ENCODE measurements at places on chromosomes 5 and 9. TPM values are rescaled to one million over a fixed set of nuclear protein-coding genes. Genes with fewer than 3 reads are reported as not detected.

FYB1 gene
- 3.6 TPM for polyA plus RNA-seq

SLC34A1 gene
- polyA plus RNA-seq: not detected

FAM221B gene
- not detected for polyA plus RNA-seq

IL9 gene
- polyA plus RNA-seq: not detected

MAML1 gene
- polyA plus RNA-seq: 8.1 TPM

TEX48 gene
- polyA plus RNA-seq: not detected

C5orf15 gene
- polyA plus RNA-seq: 6.6 TPM

SOX30 gene
- 0.12 TPM for polyA plus RNA-seq

PCDHGB4 gene
- polyA plus RNA-seq: not detected

DNA sequence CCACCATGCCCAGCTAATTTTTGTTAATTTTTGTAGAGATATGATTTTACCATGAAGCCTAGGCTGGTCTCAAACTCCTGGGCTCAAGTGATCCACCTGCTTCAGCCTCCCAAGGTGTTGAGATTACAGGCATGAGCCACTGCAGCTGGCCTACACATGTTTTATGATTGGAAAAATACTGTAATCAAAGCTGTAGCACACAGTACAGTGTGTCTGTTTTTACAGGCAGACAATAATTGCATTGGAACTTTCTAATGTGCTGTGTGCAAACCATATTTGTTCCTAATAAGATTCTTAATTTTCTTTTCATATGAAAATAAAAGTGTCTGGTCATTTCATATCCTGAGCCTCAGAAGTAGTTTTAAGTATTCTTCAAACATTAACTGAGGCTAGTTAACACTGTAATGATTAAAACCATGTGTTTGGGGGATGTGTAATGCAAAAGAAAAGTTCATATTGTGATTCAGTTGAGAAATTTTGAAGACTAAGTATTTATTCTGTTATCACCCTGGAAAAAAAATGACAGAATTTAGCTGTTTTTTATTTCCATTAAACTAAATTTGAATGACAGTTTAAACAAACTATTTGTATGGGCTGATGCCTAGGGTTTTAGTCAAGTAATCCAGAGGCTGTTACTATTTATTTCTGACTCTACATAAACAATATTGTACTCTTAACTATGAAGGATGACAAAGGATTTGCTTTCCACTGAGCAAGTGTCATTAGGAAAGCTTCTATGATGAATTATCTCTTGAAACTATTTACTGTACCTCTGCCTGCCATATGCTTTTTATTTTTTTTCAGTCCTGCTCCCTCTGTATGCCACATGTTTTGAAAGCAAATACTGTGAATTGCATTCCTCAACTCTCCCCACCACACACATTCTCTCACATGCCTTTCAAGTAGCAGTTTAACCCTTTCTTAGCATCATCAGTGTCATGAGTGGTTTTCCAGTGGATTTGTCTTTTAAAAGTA lies 111.5 kb downstream of the MTREX start:
- DNase-seq: no peak

DNA sequence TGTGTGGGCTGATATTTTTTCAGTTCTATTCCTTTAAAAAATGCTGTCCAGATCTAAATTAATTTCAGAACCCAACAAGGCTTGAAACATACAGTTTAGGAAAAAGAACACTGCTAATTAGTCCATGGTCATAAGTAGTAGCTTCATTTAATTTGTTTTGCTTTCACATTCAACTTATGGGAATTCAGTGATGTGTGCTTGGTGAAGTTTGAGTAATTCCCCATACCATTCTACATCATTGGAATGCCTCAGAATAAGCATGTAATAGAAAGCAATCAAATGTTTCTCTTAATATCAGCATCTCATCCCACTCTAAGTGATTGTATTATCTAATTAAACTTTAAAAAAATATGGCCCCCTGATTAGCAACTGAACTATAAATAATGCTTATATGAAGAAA lies 2.7 kb downstream of the CNTLN start:
- no peak for DNase-seq

DNA sequence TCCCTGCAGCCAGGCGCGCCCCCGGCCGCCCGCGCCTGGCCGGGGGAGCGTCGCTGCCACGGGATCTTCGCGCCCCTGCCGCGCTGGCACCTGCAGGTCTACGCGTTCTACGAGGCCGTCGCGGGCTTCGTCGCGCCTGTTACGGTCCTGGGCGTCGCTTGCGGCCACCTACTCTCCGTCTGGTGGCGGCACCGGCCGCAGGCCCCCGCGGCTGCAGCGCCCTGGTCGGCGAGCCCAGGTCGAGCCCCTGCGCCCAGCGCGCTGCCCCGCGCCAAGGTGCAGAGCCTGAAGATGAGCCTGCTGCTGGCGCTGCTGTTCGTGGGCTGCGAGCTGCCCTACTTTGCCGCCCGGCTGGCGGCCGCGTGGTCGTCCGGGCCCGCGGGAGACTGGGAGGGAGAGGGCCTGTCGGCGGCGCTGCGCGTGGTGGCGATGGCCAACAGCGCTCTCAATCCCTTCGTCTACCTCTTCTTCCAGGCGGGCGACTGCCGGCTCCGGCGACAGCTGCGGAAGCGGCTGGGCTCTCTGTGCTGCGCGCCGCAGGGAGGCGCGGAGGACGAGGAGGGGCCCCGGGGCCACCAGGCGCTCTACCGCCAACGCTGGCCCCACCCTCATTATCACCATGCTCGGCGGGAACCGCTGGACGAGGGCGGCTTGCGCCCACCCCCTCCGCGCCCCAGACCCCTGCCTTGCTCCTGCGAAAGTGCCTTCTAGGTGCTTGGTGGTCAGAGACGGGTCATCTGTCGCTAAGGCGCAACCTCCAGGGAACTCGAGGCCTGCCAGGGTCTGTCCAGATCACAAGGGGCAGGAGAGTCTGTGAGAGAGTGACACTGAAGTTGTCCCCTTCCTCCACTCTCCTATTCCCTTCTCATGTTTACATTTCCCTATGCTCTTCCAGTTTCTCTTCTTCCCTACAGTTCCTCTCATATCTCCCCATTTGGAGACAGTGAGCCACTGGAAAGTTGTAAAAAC lies 1.3 kb downstream of the GPR150 start:
- no peak for DNase-seq

- no peak for DNase-seq
Observed at GRCh38 chr5:39631958-39632357, 207.2 kb upstream of the DAB2 start.

GRCh38 chr5:32520356-32520755 lies 65.0 kb upstream of the SUB1 start:
- DNase-seq: no peak

DNA sequence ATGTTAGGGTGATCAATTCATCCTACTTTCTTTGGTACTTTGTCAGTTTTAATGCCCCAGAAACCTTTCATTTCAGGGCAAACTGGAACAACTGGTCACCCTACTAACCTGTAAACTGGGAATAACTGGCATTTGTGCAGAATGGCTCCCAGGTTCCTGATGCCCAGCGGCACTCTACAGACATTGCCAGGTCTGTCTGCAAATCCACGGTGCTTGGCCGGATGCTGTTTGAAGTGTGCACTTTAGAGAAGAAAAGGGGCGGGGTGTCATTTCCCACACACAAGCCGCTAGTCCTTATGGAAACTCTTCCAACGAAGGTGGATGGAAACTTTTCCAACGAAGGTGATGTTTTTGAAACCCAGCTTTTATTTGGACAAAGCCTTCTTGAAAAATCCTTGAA lies 49.9 kb upstream of the OTULINL start:
- no peak for DNase-seq

DNA sequence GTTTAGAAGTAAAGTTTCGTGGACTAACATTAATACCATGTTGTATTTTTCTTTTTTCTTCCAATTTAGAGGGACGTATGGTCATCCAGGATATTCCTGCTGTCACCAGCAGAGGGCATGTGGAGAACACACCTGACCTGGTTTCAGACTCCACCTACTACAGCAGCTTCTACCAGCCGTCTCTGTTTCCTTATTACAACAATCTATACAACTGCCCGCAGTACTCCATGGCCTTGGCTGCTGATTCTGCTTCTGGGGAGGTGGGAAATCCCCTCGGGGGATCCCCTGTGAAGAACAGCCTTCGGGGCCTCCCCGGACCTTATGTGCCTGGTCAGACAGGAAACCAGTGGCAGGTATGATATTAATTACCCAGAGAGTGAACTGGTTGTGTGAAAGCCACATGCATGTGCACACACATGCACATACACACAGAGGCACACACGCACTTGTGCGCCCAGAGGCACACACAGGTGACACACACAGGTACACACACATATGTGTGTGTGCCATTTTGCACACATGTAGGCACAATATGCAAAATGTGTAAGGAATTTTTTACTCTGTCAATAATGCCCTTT lies 52.4 kb downstream of the DMRT1 start:
- DNase-seq: no peak

DNA sequence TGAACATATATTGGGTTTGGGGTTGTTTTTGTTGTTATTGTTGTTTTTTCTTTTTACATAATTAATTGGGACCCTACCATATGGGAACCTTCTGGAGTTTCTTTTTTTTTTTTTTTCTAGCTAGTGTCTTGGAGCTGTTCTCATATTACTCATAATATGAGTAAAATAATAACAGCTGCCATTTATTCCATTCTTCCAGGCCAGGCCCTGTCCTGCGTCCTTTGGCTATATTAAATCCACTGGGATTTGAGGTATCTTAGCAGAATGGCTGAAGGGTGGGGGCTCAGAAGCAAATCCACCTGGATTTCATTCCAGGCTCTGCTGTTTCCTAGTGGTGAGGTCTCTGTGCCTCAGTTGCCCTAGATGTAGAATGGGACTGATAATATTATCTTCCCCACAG lies 47.2 kb upstream of the RPL26L1 start:
- no peak for DNase-seq

DNA sequence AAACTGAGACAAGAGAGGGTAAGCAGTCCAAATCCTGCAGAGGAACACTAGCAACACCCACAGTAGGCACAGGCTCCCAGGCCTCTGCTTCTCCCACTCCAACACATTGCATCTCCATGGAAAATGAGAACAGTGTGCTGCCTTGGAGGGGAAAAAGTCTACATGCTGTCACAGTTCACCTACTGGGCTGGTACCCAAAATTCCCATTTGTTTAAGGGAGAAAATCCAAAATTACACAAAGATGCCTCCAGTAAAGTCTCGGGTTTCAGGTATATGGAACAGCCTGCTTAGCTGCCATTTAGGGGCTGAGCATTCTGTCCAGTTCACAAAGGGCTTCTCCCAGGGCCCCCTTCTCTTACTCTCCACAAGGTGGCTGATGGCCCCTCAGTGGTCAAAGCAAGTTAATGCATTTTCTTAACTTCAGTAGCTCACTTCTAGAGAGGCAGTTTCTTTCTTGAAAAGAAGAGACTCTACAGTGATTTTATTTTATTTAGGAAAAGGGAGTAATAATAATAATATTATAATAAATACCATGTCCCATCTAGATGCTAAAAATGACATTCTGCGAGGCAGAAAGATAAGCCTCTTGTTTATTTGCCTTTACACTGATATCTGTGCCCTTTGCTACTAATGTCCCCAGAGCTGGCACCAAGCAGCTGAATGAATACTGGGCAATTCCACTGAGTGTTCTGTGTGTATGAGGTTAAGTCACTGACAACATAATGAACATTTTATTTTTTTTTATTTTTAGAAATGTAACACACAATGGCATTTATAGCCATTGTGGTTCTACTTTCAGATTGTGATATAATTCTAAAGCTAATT lies 89.4 kb downstream of the RGS7BP start:
- DNase-seq: no peak

- DNase-seq: no peak
Observed at GRCh38 chr5:149298163-149298562, 26.5 kb downstream of the AFAP1L1 start.

GRCh38 chr5:113806250-113806649 lies 292.8 kb downstream of the YTHDC2 start:
- no peak for DNase-seq

DNA sequence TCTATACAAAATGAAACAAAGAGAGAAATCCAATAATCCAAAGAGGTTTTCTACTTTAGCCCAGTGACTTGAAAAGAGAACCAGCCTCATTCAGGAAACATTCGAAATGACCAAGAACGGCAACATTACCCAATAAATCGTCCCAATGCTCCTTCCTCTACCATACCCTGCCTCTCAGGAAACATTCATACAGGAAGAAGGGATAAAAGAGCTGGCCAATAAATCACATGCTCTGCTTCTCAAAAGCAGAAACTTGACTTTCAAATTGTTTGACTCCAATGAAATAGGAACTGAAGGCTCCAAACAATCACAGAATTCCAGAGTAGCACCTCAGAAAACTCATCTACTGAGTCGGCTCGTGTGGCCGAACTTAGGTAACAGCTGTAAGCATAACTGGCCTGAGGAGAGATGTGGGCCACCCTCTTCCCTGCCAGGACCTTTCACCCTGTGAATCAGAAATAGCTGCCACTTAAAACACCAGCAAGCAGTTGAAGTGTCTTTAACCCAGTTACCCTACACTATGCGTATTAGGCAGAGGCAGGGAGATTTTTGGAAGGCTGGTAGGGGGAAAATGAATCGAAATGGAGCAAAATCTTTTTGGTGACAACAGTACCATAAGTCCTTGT lies 14.6 kb downstream of the ARL15 start:
- no peak for DNase-seq

GRCh38 chr5:92904021-92904420 lies 677.0 kb downstream of the NR2F1-AS1 start:
- no peak for DNase-seq

DNA sequence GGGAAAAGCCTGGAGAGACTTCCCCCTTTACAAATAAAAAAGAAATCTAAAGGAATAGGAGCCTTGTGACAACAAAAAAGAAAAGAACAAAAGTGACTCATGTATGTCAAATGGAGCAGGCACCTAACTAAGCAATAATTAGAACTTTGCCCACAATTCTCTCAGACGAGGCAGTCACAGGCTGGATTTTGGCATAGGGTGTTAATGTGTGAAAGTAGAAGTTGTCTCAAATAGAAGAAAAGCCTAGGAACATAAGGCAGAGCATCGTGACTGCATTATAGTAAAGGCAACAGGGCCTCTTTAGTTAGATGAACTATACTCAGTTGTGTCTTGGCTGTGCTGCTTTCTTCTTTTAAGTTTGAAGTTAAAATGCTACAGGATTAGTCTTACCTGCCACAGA lies 219.9 kb upstream of the TMEM161B start:
- DNase-seq: no peak

DNA sequence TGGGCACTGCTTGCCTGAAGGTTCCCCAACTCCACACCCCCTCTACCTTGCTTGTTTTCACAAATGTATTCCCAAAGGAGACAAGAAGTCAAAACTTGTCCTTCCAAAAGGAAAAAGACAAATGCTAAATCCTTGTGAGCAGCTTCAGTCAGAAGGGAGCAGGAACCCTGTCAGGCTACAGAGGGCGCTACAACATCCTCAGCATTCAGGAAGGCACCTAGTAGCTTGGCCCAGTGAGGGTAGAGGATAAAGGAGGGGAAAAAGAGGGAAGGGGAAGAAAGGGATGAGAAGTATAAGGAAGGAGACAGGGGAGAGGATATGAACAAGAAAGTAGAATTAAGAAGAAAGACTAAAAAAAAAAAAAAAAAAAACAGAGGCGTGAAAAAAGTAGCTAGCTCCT lies 97.5 kb downstream of the MLLT3 start:
- DNase-seq: no peak

- DNase-seq: no peak
Observed at GRCh38 chr5:133753856-133754255, 141.5 kb upstream of the FSTL4 start.

DNA sequence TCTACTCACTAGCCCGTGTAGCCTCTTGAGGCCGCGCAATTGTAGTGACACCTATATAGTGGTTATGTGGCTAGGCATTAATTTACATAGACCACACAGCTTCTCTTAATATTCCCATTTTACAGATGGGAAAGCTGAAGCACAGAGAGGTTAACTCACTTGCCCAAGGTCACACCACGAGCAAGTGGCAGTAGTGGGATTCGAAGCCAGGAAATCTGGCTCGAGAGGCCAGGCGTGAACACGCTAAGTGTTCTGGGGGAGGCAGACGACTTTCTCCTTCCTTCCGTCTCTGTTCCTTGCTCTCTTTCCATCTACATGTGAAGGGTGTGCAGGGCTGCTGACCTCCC lies 49.8 kb upstream of the IER5L start:
- DNase-seq: no peak
